ENCODE measurements at places on chromosomes 7 and 10.

- no peak for DNase-seq
Observed at GRCh38 chr10:119176166-119176565, 2.4 kb downstream of the PRDX3 start.

DNA sequence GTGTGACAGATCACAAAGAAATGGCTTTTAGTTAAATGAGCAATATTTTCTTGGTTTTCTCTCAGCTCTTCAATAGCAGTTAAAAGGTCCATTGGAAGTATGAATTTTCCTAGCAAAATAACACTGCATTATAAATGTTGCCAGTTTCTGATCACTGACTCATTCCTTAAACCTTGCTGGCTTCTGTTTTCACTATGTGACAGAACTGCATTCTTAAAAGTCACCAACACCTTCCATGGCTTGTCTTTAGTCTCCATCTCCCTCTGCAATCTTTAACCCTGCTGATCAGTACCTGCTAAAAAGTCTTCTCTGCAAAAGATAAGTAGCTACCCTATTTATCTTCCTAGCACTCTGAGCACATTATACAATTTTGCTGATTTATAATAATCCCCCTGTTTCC is 405.0 kb upstream of the LRRN3 start:
- no peak for DNase-seq

DNA sequence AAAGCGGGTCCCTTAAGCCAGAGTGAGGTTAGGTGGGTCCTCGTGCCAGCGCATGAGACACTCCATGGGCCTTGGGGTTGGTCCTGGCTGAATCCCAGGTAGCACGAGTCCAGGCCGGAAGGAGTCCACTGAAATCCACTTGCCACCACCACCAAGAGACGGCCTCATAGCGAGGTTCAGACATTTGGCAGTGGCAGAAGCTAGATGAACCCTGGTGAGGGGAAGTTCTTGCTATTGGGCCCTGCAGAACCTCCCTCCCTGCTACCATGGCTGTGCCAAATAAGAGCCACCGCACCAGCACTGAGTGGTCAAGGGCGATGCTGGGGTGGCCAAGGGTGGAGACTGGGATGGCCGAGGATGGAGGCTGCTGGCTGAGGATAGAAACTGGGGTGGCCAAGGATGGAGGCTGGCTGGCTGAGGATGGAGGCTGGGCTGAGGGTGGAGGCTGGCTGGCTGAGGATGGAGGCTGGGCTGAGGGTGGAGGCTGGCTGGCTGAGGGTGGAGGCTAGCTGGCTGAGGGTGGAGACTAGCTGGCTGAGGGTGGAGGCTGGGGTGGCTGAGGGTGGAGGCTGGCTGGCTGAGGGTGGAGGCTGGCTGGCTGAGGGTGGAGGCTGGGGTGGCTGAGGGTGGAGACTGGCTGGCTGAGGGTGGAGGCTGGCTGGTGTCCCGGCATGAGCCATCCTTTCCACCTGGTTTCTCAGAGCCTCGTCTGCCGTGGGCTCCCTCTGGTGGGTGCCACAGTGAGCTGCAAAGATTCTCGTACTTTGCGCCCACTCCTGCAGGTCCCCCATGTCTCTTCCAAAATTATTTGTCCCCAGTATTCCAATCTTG is 88.2 kb downstream of the ELFN1 start:
- DNase-seq = peak; percentile 53

DNA sequence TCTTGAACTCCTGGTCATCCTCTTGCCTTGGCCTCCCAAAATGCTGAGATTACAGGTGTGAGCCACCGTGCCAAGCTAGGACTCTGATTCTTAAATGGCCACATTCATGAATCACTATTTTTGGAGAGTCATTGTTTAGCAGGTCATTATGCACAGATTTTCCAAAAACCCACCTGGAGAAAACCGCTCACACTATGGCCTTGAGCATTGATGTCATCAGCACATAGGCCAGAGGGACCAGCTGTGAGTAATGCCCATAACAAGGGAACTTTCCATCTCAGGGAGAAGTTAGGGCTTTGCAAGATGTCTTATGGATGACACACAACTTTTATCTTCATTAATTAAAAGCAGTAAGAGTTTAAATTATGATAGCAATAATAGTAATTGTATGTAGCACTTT is 86.4 kb upstream of the KIF5B start:
- no peak for DNase-seq

GRCh38 chr10:36688717-36689116 is 436.7 kb upstream of the ANKRD30A start:
- DNase-seq = no peak

DNA sequence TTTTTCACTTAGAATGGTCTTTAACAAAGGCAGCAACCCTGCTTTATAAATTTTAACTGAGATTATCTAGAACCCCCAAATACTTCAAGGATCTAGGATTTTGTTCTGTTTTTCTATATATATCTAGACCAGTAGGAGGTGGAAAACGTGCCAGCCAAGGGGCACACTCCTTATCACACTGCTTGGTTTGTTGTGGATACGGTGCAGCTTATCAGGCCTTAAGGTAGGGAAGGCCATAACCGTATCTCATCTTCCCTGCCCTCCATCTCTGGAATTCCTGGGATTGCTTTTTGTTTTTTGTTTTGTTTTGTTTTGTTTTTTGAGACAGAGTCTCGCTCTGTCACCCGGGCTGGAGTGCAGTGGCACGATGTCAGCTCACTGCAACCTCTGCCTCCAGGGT is 75.4 kb downstream of the MPLKIP start:
- DNase-seq = no peak

DNA sequence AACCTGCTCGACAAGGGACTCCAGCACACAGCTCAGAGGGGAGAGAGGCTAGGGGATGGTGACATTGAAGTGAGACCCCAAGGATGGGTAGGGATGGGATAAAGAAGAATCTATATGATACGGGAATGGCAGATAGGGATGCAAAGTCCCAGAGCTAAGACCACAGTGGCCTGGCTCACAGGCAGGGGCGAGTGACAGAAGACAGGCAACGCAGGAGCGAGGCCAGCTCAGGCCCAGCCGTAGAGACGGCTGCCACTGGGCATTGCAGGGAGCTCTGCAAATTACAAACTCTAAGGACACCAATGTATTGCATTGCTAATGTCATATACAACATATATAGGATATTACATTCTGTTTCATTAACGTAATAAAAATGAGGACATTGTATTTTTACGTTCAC is 131.4 kb downstream of the TCERG1L start:
- no peak for DNase-seq

DNA sequence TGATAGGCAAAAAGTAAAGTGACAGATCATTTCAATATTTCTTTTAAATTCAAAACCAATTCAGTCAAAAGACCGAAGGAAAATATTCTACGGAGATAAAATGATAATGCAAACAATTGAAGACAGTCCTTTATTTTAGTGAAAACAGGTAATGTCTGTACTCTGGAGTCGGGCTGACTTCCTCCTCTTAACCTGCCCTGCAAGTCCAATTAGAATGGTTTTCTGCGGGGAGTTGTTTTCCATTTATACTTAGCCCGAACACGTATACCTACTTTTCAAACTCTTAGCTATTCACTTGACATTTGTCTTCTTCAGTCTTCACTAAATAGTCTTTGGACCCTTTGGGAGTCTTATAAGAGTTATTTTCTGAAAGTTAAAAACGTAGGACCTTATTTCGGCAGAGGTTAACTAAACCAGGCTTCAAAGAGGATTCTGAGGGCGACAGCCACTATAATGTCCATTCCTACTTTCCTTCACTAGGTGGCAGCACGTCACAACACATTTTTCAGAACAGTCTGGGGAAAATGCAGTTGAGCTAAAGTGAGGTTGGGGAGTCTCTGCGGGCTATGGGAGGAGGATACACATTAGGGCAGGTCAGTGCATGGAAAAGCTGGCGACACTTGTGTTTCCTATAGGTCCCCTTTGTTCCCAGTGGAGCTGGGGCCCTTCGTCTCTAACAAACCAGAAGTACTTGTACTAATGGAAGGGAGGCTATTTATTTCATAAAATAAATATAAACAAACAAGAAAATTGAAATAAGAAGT is 472.0 kb downstream of the KCNMA1 start:
- peak; percentile 75 for DNase-seq

GRCh38 chr10:46992803-46993561 is 81.8 kb downstream of the PTPN20 start:
- DNase-seq = peak; percentile 42

DNA sequence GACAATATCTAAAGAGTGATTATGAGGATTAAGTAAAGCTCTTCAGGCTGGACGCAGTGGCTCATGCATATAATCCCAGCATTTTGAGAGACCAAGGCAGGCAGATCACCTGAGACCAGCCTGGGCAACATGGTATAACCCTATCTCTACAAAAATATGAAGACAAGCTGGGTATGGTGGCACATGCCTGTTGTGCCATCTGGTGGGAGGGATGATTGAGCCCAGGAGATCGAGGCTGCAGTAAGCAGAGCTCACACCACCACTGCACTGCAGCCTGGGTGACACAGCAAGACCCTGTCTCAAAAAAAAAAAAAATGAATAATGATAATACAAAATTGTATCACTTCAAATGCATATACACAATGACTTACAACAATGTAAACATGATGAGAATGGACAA is 195.6 kb upstream of the AUTS2 start:
- peak; percentile 26 for DNase-seq

GRCh38 chr7:2709553-2710285 is 21.7 kb downstream of the AMZ1 start:
- DNase-seq = peak; percentile 27

GRCh38 chr10:48384699-48384982 is 78.2 kb downstream of the MAPK8 start:
- DNase-seq = no peak

- DNase-seq = peak; percentile 73
Observed at GRCh38 chr7:142632271-142633134, 116.8 kb upstream of the PRSS1 start.

- peak; percentile 100 for DNase-seq
Observed at GRCh38 chr10:126421756-126422256, 33.5 kb upstream of the ADAM12 start.

- peak; percentile 87 for DNase-seq
Observed at GRCh38 chr10:104581884-104582601, 59.0 kb upstream of the SORCS3 start.

GRCh38 chr7:108529341-108529740 is 3.4 kb upstream of the PNPLA8 start:
- DNase-seq = no peak

DNA sequence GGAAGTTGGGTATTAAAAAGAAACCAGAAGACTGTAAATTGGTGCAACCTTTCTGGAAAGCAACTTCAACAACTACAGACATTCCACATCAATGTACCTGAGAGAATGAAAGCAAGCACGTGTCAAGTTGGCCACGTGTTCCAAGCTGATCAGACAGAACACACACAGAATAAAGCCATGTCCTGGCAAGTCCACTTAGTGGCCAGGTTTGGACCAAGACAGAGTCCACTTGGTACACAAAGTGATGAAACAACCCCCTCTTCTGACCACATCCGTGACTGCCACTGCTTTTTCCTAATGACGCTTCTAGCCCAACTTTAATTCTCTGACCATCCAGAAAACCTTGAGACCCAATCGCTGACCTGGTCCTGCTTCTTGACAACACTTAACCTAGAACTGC is 109.4 kb downstream of the ABLIM1 start:
- peak; percentile 63 for DNase-seq

GRCh38 chr7:27860800-27861199 is 120.8 kb downstream of the TAX1BP1 start:
- DNase-seq = no peak

DNA sequence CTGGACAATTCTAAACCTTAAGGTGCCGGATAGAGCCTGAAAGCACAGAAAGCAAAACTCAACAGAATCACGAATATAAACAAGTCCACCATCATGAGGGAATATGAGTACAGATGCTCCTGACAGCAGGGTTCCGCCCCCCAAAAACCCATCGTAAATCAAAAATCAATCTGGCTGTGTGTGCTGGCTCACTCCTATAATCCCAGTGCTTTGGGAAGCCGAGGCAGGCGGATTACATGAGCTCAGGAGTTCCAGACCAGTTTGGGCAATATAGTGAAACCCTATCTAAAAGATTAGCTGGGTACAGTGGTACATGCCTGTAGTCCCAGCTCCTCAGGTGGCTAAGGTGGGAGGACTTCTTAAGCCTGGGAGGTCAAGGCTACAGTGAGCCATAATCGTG is 12.2 kb downstream of the BUD31 start:
- no peak for DNase-seq

GRCh38 chr7:77181015-77181595 is 18.5 kb downstream of the FGL2 start:
- DNase-seq = no peak

GRCh38 chr7:151631570-151631952 is 111.9 kb upstream of the RHEB start:
- DNase-seq = peak; percentile 55

DNA sequence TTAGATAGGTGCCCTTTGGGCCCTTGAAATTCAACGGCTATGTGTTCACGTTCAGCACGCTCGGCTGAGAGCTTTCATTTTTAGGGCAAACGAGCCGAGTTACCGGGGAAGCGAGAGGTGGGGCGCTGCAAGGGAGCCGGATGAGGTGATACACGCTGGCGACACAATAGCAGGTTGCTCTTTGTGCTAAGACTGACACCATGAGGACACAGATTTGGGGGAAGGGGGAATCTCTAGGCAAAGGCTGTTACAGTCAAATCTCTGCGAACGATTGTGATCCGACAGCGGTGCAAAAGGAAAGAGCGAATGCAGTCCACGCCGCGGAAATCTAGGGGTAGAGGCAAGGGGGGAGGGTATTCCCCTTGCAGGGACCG is 667 bp downstream of the KLLN start:
- DNase-seq = peak; percentile 71

GRCh38 chr10:4016214-4016740 is 231.3 kb upstream of the KLF6 start:
- no peak for DNase-seq

GRCh38 chr10:78817361-78817760 is 251.4 kb upstream of the ZMIZ1 start:
- DNase-seq = no peak

All from M059J (cell line).